ENCODE measurements at places on chromosomes 16 and 17.

GRCh38 chr17:61414141-61414935, 14.7 kb downstream of the TBX2 start:
- DNase-seq: no peak

- DNase-seq: peak; percentile 56
Measured at GRCh38 chr17:28528327-28529012, 22.3 kb downstream of the FOXN1 start.

DNA sequence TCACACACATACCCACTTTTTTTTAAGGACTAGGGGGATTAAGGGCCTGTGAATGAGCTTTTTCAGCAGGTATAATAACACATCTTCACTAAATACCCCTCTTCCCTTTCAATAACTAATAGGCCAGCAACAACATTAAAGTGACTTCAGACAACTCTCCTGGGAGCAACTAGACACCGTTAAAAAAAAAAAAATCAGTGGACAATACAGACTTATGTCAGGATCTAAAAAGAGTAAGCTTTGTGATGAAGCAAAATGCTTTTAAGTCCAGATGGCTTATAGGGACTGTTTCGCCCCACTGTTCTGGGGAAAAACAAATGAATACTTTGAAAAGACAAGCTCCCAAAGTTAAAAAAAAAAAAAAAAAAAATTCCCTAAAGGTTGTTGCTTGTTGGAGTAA, 29.0 kb downstream of the SPAG9 start:
- no peak for DNase-seq

GRCh38 chr17:57425903-57426880, 169.9 kb downstream of the MSI2 start:
- DNase-seq: no peak

- peak; percentile 89 for DNase-seq
Measured at GRCh38 chr16:401468-402348, at the start of gene DECR2. Gene DECR2, plus strand, starts transcription at chr16:401885. Its CDS starts 79 bp downstream, at chr16:401964.

GRCh38 chr16:47979164-47979520, 176.7 kb downstream of the ABCC12 start:
- peak; percentile 5 for DNase-seq

GRCh38 chr17:17877529-17878358, 41.0 kb upstream of the SREBF1 start:
- DNase-seq: peak; percentile 92

DNA sequence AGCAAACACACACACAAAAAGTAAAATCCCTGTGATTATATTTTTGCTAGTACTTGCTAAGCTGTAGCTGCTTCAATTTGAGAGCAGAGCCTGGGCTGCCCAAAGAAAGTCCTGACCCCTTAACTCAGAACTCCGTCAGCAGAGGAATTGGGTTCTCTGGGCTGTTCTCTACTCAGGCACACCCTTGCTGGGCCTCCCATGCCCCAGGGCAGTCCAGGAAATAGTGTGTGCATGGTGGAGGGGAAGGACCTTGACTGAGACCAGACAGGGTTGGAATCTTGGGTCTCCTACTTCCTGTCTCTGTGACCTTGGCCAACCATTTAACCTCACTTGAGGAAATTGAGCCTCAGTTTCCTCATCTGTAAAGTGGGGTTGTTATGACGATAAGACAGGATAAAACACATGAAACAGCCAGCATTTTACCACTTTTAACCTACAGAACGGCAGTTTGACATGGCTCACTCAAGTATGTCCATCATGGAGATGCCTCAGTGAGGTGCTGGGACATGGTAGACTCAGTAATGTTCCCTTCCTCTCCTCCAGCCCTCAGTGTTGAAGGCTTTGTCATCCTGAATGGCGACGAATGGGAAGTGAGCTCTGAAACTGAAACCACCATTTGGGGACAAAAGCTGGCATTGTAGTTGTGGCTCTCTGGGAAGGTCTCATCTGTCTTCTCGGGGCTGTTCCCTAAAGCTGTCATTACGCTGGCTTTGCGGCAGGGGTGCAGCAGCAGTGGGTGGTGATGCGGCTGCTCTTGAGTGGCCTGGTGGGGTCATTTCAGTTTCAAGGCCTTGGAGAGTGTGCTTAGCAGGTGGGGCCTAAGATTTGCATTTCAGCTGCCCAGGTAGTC, 74.9 kb downstream of the CMIP start:
- DNase-seq: peak; percentile 35

GRCh38 chr16:68869492-68870088, 26.3 kb downstream of the TANGO6 start:
- DNase-seq: no peak

- no peak for DNase-seq
Measured at GRCh38 chr17:81453712-81454111, 58.5 kb downstream of the BAHCC1 start.

DNA sequence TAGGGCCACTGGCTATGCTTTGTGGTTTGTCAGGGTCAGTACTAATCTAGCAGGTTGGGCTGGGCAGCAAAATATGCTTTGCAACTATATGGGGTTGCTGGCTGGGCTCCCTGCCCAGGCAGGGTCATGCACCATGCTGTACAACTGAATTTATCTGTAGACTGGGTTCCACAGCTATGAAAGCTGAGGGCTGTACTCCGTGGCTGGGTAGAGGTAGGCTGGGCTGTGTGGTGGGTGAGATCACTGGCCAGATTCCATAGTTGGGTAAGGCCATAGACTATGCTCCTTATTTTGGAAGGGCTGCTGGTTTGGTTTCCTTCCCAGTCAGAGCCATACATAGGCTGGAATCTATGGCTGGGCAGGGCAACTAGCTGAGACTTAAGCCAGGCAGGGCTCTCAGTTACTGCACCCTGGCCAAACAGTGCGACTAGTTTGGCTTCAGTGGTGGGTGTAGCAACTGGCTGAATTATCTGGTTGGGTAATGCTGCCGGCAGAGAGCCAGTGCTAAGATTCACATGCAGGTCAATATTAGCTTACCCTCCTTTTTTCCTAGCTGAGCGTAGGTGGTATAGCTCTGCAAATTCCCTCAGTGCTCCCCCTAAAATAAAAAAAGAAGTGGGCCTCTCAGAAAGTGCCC, 769.1 kb upstream of the CDH8 start:
- DNase-seq: no peak

DNA sequence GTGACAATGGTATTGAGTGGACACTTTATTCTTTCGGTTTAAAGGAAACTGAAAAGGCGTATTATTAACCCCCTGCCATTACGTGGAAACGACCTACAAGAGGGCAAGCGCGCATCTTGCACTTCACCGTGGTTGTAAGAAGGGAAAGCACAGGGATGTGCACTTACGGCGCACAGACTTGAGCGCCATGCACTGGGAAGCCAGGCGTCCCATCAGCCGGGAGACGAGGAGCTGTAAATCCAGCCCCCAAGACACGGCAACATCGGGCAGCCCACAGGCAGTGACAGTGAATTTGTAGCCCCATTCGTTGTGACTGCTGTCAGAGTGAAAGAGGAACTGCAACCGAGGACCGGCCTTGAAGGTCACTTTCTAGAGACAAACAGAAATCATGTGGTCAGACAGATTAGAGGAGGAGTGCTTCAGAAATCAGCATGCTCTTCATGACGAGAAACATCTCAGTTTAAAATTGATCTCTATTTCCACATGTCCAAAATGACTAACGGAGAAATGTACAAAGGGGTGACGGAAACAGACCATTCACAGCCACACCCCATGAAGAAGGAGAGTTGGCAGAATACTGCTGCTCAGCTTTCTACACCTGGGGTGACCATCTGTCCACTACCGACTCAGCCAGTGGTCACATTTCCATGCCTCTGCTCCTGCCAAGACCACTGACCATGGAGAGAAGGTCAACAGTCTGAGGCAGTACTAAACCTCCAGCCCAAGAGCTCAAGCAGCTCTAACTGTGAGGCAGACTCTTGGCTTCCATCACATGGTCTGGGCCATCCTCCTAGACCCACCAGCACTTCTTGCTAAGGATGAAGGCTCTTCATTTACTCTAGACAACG, 68.6 kb downstream of the ZZEF1 start:
- DNase-seq: no peak

- no peak for DNase-seq
Measured at GRCh38 chr16:80656711-80657150, 115.9 kb downstream of the DYNLRB2 start.

DNA sequence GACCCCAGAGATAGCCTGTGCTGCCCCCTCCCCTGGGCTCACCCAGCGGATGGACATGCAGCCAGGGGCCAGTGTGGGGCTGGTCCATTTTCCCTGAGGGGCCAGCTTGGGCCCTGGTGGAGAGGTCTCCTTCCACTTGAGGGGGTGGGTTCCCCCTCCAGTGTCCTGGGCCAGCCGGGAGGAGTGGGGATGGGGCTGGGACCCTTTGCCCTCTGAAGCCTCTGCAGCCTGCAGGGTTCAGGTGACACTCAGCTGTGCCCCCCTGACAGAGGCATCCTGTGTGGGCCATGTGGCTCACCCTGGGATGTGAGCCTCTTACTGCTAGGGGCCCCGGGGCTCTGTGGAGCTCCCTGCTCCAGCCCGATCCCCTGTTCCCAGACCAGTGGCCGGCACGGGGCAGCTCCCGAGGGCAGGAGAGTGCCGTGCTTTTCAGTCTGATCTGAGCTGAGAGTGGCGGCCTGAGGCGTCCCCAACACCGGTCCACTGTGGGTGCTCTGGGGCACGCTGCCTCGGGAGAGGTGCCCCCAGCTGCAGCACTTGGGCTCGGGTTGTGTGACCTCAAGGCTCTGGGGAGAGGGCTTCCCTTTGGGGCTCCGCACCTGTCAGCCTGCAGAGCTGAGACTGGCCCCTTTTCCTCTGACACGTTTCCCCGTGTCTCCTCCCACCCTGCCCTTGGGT, 439 bp upstream of the GNG13 start:
- no peak for DNase-seq

DNA sequence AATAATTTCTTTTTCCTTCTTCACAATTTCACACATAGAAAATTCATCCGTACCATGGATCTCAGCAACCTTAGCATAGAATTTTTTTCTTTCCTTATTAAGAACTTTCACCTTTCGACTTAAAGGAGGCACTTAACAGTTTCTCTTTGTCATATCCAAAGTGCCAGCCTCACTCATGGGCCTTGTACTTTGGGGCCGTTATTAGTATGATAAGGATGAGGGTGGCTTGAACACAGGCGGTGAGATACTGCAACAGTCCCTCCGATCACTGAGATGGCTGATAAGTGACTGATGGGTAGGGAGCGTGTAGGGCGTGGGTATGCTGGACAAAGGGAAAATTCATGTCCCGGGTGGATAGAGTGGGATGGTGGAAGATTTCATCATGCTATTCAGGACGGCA, 85.3 kb downstream of the OR1D5 start:
- DNase-seq: no peak

DNA sequence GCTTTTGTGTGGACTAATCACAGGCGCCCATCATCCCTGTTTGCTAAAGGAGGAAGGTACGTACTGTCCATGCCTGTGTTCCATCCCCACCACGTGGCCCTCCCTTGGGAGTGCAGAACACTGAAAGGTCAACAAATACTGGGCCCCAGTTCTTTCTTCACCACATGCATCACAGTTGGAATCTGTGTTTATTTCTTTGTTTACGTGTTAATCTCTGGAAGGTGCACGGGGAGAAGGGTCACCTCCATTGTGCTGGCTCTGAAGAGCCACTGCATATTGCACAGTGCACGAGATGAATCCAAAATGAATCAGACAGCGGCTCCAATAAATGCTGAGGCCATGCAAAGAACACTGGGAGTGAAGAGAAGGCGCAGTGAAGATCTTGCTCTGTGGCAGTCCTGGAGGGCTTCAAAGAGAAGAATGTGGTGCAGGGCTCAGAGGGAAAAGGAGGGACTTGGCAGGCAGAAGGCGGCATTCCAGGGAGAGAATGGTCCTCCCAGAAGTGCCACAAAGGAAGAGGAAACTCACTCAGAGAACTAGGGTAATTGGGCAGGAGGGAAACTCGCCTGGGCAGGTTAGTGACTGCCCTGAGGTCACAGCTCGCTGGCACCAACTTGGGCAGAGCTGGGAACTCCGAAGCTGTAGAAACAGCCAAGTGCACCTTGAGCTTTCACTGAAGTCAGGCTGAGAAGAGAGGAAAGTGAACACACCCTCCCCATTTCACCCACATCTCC, 3.7 kb downstream of the RPH3AL start:
- DNase-seq: no peak

DNA sequence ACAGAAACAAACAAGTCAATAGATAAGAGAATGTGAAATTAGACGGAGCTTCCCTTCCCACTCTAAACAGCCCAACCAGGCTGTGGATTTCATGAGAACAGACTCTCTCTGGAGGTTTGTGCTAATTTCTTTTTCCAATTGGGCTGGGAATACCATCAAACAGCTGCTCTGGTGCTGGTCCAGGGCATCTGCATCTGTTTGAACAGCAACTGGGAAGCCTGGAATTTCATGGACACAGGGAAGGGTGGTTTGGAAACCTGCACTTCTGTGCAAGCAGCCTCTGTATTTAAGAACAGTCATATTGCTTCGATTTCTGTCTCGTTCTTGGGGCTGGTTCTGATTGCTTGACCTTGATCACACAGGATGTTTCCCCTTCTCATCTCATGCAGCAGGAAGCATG, 88.7 kb downstream of the FOXL1 start:
- DNase-seq: no peak

DNA sequence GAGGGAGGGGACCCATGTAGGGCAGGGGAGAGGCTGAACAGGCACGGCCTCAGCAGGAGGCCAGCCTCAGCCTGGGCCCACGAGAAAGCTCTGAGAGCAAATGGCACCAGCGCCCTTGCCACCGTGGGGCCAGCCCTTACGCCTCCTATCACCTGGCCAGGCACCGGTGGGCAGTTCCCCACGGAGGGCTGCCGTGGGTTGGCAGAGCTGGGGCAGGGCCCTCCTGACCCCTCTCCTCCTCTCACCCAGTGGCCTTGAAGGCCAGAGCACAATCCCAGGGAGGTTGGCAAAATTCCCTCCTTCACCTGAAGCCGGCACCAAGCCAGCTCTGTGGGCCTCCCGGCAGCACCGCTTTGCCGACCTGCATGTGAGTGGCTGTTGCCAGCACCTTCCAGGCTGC, 53.1 kb upstream of the ENPP7 start:
- no peak for DNase-seq

DNA sequence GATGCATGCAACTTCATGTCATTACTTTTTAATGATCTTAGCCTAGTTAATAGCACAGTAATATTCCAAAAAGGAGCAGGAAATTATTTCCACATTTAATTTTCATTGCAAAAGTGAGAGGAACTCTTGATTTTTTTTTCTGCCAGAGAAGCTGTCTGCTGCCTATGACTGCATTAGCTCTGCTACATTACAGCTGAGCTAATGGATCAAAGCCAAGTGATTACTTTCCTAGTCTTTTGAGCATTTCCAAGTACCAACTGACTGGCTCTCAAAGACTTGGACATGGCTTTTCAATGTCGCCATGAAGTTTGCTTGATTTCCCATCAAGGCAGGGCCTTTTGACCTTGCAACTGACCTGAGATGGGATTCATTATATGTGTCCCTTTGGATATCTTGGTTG, 356.6 kb upstream of the XYLT1 start:
- peak; percentile 67 for DNase-seq

GRCh38 chr16:10579965-10580882, at the start of gene EMP2:
Gene EMP2, minus strand, starts transcription at chr16:10580598. Its CDS starts 32,981 bp downstream, at chr16:10547617.
- peak; percentile 79 for DNase-seq

DNA sequence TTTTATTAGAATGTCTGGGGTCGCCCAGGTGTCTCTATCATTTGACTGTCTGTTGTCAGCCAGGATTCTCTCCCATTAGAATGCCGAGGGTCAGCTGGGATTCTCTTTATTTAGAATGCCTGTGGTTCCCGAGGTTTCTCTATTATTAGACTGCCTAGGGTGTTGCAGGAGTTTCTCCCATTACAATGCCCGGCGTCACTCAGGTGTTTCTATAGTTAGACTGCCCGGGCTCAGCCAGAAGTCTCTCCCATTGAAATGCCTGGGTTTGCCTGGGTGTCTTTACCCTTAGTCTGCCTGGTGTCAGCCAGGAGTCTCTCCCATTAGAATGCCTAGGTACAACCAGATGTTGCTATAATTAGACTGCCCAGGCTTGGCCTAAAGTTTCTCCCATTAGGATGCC, 2252.0 kb downstream of the TP53TG3F start:
- DNase-seq: no peak

- DNase-seq: no peak
Measured at GRCh38 chr17:73758245-73758644, 114.0 kb upstream of the SDK2 start.
